ENCODE measurements at places on chromosomes 7 and 10. TPM values are rescaled to one million over a fixed set of nuclear protein-coding genes. Genes with fewer than 3 reads are reported as not detected.

- H3K4me1 ChIP-seq = peaks cover 5% of the 10 kb centered on the region
- H3K27me3 ChIP-seq = no peaks in the 10 kb centered on the region
- no peak overlapping the region for H3K4me3 ChIP-seq
- peak overlapping the region; percentile 36 for H3K27ac ChIP-seq
- H3K36me3 ChIP-seq = no peaks in the 10 kb centered on the region
- peak; percentile 62 for DNase-seq
Measured at GRCh38 chr7:94056796-94057207, 52.6 kb upstream of the BET1 start.

DNA sequence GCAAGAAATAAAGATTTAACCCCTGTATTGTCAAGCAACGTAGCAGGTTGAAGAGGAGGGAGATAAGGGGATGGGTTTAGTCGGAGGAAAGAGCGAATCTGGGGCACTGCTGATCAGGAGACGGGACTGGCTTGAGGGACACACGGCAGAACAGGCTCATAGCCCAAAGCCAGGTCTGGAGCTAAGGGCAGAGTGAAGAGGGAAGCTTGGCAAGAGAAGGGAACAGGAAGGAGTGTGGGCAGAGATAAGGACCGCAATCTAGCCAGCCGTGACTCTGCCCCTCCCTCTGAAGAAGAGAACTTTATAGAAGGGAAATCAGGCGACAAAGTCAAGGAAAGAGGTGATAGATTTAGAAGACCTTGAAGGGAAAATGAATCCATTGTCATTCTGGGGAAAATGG, 67.6 kb downstream of the CAV1 start:
- no peak overlapping the region for H3K4me3 ChIP-seq
- no peaks in the 10 kb centered on the region for H3K36me3 ChIP-seq
- H3K27ac ChIP-seq = no peak overlapping the region

GRCh38 chr7:143953421-143953820, 1.2 kb upstream of the OR2F1 start:
- no peaks in the 10 kb centered on the region for H3K4me1 ChIP-seq
- no peak overlapping the region for H3K27ac ChIP-seq
- no peaks in the 10 kb centered on the region for H3K36me3 ChIP-seq

DNA sequence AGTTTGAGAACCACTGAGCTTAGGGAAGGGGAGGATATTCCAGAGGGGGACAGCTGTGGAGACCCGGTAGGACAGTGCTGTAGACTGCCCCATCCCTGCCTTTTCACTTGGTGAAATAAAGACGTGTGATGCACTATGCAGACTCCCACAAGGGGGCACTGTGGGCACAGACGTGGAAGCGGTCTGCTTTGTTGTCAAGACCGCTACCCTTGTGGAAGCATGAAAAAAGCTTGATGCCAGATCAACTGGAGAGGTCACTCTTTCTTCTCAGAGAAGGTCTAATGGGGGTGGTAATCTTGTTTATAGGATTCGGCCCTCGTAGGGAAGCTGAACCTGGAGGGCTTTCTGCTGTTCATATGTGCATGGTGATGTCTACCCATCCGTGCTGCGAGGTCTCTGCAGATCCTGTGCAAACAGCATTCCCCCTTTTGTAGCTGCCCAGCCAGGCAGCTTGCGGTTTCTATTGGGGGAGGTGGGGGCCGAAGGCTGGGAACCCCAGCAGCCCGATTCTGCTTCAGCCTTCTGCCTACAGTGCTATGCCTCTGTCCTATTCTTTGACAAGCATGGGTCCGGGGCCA, 13.7 kb downstream of the RPS24 start:
- peaks cover 4% of the 10 kb centered on the region for H3K36me3 ChIP-seq
- no peaks in the 10 kb centered on the region for H3K4me1 ChIP-seq
- H3K4me3 ChIP-seq = no peak overlapping the region
- H3K27ac ChIP-seq = no peak overlapping the region
- H3K27me3 ChIP-seq = no peaks in the 10 kb centered on the region

DNA sequence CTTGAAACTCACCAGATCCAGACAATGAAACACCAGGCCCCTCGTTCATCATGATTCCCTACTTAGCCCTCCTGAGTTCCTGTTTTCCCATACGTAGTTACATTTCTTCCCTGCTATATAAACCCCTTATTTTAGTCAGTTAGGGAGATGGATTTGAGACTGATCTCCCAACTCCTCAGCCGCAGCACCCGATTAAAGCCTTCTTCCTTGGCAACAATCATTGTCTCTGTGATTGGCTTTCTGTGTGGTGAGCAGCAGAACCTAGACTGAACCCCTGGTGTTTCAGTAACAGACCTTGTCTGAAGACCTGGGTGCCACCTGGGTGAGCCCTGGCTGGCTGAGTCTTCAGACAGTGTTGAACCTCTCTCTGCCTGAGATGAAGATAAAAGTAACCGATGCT, 118.0 kb downstream of the OAT start:
- no peak overlapping the region for H3K4me3 ChIP-seq
- no peaks in the 10 kb centered on the region for H3K27me3 ChIP-seq
- no peak overlapping the region for H3K27ac ChIP-seq
- no peaks in the 10 kb centered on the region for H3K36me3 ChIP-seq
- no peaks in the 10 kb centered on the region for H3K4me1 ChIP-seq

DNA sequence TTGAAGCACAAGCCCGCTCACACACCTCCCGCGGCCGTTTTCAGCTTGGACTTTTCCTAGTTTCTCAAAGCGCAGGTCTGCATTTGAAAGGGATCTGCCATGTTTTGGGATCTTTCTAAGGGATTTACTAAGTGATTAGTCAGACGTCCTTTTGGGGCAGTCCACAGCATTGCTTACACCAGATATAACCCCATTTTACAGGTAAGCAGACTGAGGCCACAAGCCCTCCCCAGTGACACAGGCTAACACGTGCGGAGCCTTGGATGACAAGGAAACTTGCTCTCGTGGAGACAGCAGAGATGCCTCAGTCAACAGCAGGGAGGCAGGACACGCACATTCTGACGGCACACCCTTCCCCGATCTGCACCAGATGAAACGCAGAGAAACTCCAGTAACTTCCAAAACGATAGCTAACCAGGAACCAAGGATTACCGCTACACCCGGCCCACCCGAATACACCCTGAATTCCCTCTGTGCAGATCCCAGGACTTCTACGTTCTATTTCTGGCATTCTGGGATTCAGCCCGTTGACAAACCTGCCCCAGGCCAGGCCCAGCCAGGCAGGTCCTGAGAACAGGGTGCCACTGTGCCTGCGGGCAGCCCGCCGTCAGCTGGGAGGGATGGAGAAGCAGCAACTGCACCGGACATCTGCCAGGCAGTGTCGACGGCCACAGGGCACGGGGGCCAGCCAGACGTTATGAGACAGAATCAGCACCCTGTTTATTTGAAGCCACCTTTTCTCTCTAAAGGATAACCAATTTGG, 27.9 kb downstream of the FOXL3 start:
- peaks cover 60% of the 10 kb centered on the region for H3K27me3 ChIP-seq
- no peak overlapping the region for H3K27ac ChIP-seq
- DNase-seq = no peak
- no peak overlapping the region for H3K4me3 ChIP-seq

GRCh38 chr7:100432621-100433275, 3.1 kb downstream of the MEPCE start:
- H3K4me3 ChIP-seq = peak overlapping the region; percentile 80
- H3K27ac ChIP-seq = no peak overlapping the region
- peaks cover 22% of the 10 kb centered on the region for H3K36me3 ChIP-seq
- DNase-seq = no peak
- H3K27me3 ChIP-seq = no peaks in the 10 kb centered on the region

DNA sequence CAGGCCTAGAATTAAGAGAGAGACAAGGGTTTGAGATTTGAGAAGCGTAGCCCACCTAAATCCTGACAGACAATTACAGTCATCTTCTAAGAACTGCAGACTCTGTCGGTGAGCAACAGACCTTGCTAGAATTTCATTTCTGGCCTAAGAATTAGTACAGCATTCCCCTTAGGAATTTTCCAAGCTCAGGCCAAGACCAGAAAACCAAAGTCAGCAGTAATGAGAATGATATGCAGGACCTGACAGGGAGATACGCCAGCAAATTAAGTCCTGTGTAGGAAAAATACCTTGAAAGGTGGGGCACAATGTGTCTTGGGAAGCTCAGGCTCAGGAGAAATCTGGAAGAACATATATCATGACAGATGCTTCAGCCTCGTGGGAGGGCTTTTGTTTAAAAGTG, 52.7 kb upstream of the HERPUD2 start:
- no peaks in the 10 kb centered on the region for H3K36me3 ChIP-seq
- H3K4me3 ChIP-seq = no peak overlapping the region
- no peaks in the 10 kb centered on the region for H3K27me3 ChIP-seq
- H3K4me1 ChIP-seq = no peaks in the 10 kb centered on the region
- DNase-seq = no peak

RGS10 gene
- total RNA-seq = 27.6 TPM

CALCR gene
- not detected for total RNA-seq

METTL27 gene
- total RNA-seq = 0.35 TPM
